Left forelimb (tissue), 1 donor: ENCODE measurements at places on chromosomes 2 and 18.

DNA sequence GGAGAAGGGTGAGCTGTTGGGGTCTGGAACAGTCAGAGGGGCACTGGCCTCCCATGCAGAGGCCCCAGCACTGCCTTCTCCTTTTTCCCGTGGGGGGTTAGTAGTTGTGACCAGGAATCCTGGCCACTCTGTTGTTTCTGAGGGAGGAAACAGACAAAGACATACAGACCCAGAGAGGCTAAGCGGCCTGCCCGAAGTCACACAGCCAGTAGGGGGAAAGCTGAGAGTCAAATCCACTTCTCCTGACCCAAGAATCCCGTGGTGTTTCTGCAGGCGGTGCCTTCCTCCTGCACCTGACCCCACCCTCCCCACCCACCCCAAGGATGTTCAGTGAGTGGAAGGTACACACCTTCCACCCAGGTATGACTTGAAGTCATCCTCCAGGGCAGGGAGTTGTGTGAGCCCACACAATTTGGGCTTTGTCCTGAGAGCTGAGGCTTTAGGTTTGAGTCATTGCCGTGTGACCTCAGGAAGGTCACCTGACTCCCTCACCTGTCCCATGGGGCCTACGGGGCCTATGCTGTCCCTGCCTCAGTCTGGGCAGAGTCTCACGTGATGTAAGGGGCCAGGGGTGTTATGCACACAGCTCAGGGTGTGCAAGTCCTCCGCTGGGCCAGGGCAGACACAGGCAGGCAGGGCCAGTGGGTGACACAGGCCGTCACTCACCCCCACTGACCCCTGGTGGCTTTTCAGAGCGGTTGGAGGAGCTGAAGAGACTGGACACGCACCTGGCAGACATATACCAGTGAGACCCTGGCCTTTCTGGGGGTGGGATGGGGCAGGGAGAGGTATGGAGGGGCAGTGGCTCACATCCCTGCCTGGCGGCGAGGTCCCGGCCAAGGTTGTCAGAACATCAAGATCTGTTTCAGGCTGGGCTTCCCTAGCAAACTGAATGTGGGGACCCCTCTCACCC is 5.0 kb downstream of the NT5DC4 start:
- no peak for DNase-seq

DNA sequence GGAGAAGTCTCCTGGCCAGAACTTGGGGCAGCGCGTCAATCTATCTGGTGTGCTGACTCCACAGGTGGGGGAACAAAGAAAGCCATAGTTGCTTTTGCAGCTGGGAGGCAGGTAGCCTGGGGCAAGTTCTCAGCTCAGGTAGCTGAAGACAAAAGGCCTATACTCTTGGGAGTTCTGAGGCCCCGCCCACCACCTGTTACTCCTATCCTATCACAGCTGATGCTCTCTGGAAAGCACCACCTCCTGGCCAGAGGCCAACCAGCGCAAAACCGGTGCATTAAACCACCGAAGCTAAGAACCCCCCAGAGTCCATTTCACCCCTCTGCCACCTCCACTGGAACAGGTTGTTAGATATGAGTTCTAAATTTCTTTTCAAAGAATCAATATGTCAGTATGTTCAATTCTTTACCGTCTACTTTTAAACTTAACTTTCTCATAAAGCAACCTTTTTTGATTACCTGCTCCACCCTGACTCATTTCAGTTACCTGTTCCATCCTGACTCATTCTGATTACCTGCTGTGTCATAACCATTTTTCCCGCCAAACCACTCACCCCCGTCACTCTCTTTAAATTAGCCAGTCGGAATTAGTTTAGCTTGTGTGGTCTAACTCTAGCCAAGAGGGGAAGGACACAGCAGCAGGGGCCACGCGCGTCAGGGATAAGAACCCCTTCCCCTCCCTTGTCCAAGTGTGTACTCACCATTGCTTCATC is 43.4 kb downstream of the UPP2 start:
- no peak for DNase-seq

DNA sequence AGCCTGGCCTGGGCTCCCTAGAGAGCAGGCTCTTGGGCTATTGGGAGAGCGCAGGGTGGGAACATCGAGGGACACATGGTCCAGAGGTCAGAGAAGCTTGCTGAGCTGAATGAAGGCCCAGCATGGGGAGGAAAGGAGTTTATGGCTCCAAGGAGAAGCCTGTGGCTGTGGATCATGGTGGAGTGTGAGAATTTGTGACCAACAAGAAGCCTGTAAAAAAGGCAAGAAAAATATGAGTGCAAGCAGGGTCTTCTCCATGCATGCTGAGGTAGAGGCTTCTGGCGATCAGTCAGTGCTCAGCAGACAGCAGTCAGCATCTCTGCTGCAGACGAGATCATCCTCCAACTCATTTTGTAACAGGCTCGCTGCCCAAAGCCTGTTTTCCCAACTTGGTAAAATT is 1.3 kb upstream of the SCYGR3 start:
- DNase-seq, result no peak

GRCh38 chr2:121801916-121802315 is 46.5 kb downstream of the TSN start:
- DNase-seq, result no peak

GRCh38 chr2:24972315-24972961 is 683 bp upstream of the DNAJC27 start:
- no peak for DNase-seq

GRCh38 chr2:12502759-12503158 is 214.0 kb upstream of the TRIB2 start:
- DNase-seq, result no peak

- no peak for DNase-seq
These were observed 37.3 kb downstream of the ST3GAL5 start for GRCh38 chr2:85851253-85852151.

DNA sequence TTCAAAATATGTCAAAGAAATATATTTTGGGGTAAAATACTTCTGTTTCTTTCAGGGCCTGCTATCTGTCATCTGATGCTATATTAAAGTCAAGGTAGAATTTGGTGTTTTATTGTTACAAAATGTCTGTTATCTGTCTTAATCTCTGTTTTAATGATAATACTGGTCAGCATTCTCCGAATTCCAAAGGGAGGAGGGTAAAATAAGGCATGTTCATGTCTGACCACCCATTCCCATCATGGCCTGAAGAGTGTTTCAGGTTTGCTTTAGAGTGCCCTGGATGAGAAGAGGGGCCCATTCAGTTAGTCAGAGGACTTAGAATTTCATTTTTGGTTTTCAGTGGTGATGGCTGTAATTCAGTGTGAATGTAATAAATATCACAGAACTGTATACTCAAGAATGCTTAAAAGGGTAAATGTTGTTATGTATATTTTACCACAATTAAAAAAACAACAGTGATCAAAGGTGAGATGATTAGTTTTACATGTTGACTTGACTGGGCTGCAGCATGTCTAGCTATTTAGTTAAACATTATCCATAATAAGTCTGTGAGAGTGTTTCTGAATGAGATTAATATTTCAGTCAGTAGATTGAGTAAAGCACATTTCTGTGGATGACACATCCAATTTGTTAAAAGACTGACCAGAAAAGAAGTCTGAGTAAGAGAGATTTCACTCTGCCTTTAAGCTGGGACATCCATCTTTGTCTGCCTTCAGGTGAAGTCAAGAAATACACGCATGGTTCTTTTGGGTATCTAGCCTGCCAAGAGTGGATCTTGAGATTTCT is 467.9 kb upstream of the SYT4 start:
- no peak for DNase-seq
